ENCODE measurements at places on chromosomes 7 and 10. TPM values are rescaled to one million over a fixed set of nuclear protein-coding genes. Genes with fewer than 3 reads are reported as not detected.

Gene LAMTOR4
- 639 TPM for total RNA-seq

DNA sequence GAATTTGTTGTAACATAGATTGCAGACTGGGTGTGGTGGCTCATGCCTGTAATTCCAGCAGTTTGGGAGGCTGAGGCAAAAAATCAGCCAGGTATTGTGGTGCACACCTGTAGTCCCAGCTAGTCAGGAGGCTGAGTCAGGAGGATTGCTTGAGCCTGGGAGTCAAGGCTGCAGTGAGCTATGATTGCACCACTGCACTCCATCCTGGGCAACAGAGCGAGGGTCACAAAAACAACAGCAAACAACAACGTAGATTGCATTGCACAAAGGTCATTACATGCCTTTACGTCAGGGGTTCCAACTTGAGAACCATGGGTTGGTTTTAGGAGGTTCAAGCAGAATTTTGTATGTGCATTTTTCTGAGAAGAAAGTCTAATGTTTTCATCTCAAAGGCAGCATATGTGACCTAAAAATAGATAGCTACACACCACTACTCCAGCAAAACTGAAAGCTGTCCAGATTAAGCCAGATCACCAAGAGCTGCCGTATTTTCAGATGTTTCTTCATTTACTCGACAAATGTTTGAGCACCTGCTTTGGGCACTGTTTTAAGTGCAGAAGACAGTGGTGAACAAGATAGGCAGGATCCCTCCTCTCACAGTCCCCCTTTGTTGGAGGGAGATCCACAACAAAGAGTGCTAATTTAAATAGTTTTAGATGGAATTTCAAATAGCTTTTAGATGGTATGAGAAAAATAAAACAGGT lies 28.3 kb upstream of the CYP26C1 start:
- H3K36me3 ChIP-seq: no peaks in the 10 kb centered on the region
- no peak overlapping the region for H3K4me3 ChIP-seq
- H3K4me1 ChIP-seq: no peaks in the 10 kb centered on the region
- H3K27me3 ChIP-seq: no peaks in the 10 kb centered on the region
- no peak for DNase-seq

Gene TMEM270
- total RNA-seq: not detected

- H3K27ac ChIP-seq: peak overlapping the region; percentile 80
- peaks cover 17% of the 10 kb centered on the region for H3K4me1 ChIP-seq
- no peak overlapping the region for H3K4me3 ChIP-seq
- H3K36me3 ChIP-seq: peaks cover 55% of the 10 kb centered on the region
- no peaks in the 10 kb centered on the region for H3K27me3 ChIP-seq
- no peak for DNase-seq
These were observed 50.0 kb downstream of the SLC37A3 start for GRCh38 chr7:140348161-140348849.

Gene ZNF789
- total RNA-seq: 4.4 TPM

Gene C7orf57
- total RNA-seq: not detected

DNA sequence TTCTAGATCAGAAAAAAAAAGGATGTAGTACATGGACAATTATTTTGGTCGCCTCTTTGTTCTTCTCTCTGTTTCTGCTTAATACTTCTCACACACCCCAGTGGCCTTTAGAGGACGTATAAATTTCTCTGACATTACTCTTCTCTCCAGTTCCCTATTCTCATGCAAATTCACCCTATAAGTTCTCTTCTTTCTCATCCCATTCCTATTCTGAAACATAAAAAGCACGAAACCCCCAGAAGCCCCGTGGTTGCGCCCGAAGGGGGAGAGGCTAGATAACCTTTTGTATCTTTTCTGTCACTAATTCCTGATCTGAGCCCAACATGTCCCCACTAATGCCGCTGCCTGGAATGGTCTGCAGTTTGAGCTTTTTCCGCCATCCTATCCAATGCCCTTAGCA lies 136.9 kb downstream of the SKIDA1 start:
- no peak overlapping the region for H3K27ac ChIP-seq
- H3K4me1 ChIP-seq: no peaks in the 10 kb centered on the region
- no peak overlapping the region for H3K4me3 ChIP-seq

DNA sequence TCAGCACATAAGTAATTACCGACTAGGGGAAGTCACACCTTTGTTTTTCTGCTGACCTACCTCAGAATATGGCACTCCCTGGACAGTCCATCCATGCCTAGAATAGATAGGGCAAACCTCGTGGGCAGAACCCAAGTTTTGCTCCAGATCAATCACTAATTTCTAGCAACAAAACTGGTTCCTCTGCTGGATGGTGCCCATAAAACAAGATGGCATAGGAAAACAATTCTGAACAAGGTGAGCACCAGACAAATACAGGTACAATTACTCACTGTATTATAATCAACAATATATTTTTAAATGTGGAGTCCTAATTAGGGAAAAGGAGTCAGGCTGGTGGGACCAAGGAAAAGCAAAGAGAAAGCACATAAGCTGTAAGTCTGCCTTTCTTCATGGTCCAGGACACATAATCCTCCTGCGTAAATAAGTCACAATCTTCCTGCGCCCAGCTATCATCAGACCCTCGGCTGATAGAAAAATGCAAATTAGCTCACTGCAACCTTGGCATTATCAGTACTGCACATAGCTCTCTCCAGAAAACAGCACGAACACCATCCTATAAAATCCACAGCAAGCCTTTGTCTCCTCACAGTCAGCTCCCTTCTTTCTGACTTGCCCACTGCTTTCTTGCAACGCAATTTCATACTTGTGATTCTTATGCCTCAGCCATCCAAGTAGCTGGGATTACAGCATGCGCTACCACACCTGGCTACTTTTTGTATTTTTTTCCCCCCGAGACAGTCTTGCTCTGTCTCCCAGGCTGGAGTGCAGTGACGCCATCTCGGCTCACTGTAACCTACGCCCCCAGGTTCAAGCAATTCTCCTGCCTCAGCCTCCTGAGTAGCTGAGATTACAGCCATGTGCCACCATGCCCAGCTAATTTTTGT lies 15.1 kb downstream of the URGCP start:
- H3K27ac ChIP-seq: no peak overlapping the region
- DNase-seq: no peak
- peaks cover 9% of the 10 kb centered on the region for H3K36me3 ChIP-seq
- H3K27me3 ChIP-seq: no peaks in the 10 kb centered on the region
- H3K4me3 ChIP-seq: no peak overlapping the region

DNA sequence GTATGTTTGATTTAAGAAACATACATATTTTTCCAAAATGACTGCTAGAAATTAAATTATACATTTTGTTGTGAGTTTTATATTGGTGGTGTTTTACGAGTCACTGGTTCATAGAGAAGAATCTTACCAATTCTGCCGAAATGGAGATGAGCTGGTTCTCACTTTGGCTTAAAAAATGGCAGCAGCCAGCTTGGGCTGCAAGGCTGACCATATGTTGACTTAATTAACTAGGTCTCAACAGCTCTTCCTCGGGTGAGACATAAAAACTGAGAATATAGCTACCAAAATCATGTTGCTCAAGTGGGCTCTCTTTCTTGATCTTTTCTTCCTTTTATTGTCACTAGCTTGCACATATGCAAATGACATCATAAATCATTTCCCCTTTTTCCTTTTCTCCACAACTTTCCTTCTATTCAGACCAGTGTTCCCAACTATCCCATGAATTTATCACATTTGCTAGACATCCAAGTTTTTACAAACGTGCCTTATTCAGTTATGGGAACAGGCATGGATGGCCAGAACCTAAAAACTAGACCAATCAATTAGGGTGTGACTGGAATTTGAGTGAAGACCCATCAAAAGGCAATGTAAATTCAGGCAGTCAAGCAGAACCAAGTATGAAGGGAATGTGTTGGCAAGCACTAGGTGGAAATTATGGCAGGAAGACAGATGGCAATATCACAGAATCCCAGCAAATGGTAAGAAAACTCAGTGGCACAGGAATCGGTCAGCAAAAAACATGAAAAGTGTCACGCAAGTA lies 6.4 kb upstream of the TSPAN12 start:
- H3K4me1 ChIP-seq: no peaks in the 10 kb centered on the region
- H3K4me3 ChIP-seq: no peak overlapping the region
- H3K36me3 ChIP-seq: no peaks in the 10 kb centered on the region

Gene RBM28
- total RNA-seq: 31.3 TPM

GRCh38 chr7:144020340-144020739 lies 20.2 kb downstream of the OR6B1 start:
- no peaks in the 10 kb centered on the region for H3K4me1 ChIP-seq
- H3K27ac ChIP-seq: no peak overlapping the region
- no peaks in the 10 kb centered on the region for H3K36me3 ChIP-seq
- no peaks in the 10 kb centered on the region for H3K27me3 ChIP-seq
- DNase-seq: no peak

GRCh38 chr7:111744501-111745155 lies 182.3 kb upstream of the IMMP2L start:
- H3K27me3 ChIP-seq: no peaks in the 10 kb centered on the region
- H3K36me3 ChIP-seq: peaks cover 4% of the 10 kb centered on the region
- H3K4me1 ChIP-seq: no peaks in the 10 kb centered on the region
- H3K27ac ChIP-seq: no peak overlapping the region
- no peak for DNase-seq

Gene SEMA3E
- total RNA-seq: 2.2 TPM

GRCh38 chr7:69763513-69763912 lies 165.2 kb downstream of the AUTS2 start:
- H3K4me3 ChIP-seq: no peak overlapping the region
- peaks cover under 1% of the 10 kb centered on the region for H3K4me1 ChIP-seq
- no peak for DNase-seq
- no peaks in the 10 kb centered on the region for H3K36me3 ChIP-seq

Gene CACNB2
- total RNA-seq: 13.8 TPM

DNA sequence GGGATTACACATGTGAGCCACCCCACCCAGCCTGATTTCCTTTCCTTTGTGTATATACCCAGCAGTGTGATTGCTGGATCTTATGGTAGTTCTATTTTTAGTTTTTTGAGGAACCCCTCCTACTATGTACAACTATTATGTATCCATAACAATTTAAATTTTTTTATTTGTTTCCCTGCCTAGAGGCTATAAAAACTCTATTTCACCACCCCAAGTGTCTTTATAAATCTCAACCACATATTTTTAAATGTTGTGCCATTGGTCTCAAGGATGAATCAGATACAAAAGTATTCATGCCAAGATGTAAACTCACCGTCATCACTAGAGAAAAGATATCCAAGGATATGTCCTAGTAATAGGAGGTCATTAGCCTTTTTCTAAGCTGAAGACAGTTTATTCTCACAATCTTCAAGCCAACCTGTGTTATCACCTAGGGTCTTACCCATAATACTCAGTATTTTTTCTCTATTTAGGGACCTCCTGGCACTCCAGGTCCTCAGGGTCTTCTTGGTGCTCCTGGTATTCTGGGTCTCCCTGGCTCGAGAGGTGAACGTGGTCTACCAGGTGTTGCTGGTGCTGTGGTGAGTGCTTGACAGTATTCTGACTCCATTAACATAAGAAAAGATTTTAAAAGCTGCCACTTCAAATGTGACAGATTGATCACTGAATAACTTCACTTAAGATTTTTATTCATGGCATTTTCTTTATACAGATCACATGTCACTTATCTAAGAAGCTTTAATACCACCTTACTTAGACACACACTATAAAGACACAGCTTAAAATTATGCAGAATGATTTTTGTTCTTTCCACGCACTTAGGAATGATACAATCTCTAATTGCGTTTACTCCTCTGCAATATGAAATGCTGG lies 29.4 kb downstream of the COL1A2 start:
- DNase-seq: no peak
- peaks cover 52% of the 10 kb centered on the region for H3K36me3 ChIP-seq
- peak overlapping the region; percentile 64 for H3K27ac ChIP-seq

- no peaks in the 10 kb centered on the region for H3K4me1 ChIP-seq
- H3K4me3 ChIP-seq: no peak overlapping the region
- no peak for DNase-seq
- no peaks in the 10 kb centered on the region for H3K27me3 ChIP-seq
These were observed 51.7 kb downstream of the ADCY1 start for GRCh38 chr7:45625714-45626440.

Gene TAS2R3
- total RNA-seq: 5.5 TPM

Measured in suprapubic skin (tissue), 4 donors.